ENCODE measurements at places on chromosomes 2 and 18.
A peak's percentile ranks its signal among the peaks of the same experiment; 100 is the strongest.

DNA sequence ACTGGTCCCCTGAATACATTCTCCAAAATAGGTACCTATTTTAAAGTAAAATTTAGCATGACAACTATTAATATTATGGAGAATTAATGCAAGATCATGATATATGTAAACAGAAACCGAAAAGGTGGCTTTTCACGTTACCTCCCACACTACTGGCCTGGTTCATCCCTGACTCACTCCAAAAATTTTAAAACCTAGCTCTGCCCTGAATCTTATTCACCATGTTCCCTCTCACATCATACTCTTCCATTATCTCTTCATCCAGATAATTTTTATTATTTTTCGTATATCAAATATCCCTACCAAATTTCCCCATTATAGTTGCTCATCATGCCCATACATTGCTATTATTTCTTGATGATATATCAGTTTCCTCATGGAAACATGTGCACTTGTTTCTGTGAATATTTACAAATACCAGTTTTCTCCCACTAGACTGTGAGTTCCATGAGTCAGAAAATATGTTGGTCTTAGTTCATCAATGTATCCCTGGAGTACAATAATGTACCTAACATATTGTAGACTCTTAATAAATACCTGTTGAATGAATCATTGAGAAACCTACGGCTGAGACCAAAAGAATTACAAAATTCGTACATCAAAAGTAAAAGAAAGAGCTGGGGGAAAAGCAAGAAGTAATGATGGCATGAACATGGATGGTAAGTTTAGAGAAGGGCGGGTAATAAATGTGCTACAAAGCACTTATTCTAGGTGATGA, 360.1 kb upstream of the CHAC2 start:
- peak; percentile 24 for DNase-seq

DNA sequence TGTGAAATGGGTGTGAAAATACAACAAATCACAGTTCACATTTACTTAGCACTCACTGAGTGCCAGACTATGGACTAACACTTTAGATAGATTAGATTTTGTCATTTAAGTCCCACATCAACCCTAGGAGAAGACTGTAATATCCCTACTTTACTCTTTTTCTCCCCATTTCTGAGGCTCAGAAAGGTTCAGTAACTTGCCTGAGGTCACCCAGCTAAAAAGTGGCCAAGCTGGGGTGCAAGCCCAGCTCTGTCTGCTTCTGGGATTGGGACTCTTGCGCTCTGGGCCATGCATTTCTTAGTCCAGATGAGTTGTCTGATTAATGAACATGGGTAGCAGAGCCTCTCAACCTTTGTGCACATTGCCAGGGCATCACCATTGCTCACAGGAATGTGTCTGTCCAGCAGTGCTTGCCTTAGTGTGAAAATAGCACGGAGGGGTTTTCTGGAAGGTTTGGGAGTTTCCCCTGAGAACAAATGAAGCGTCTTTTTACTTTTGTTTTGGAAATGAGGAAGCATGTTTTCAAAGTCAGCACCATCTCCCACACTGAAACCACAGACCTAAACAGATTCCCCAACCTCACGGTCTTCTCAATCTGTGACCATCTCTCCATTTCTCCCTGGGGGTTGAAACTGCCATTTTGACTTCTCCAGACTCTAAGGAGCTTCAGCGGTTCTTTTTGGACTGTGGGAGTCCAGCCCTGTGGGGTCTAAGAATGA, 31.9 kb downstream of the NRP2 start:
- DNase-seq, result peak; percentile 76

DNA sequence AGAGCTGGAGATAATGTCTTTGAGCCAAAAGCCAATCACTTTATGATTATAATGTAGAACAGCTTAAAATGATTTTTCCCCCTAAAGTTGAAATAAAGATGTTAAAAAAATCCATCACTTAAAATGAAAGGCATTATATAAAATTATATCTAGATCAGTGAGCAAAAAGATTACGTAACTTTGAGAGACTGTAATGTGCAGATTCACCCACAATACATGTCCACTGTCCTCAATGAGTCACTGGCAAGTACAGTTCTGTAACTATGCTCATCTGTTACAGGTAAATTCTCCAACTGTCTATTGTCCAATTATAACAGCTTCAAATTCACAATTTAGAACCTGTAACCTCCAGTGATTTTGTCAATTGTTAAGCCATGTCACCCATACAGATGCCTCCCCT, 19.0 kb downstream of the FAM161A start:
- peak; percentile 6 for DNase-seq

DNA sequence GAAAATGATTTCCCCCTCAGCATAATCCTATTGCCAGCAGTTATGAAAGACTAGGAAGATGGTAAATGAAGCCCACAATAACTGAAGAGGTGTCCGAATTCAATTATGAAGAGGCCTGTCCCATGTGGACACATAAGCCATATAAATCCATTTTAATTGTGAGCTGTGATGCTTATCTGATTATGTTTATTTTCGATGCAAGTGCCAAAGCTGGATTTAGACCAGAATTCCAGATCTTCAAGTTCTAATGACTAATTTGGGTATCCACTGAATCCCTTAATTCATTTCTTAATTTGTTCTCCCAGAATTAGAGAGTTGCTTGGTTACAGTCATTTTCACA, 24.5 kb downstream of the SPATS2L start:
- no peak for DNase-seq

GRCh38 chr2:65061910-65062339, 5.7 kb downstream of the CEP68 start:
- no peak for DNase-seq

DNA sequence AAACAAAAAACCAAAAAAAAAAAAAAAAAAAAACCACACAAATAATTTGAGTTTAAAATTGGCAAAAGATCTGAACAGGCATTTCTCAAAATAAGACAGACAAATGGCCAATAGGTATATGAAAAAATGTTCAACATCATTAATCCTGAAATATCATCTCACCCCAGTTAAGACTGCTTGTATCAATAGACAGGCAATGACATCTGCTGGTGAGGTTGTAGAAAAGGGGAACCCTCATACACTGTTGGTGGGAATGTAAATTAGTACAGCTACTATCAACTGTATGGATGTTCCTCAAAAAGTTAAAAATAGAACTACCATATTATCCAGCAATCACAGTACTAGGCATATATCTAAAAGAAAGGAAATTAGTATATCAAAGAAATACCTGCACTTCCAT, 523.1 kb downstream of the XIRP2 start:
- DNase-seq, result no peak

GRCh38 chr2:72926368-72926767, 9.0 kb downstream of the EMX1 start:
- DNase-seq, result no peak

DNA sequence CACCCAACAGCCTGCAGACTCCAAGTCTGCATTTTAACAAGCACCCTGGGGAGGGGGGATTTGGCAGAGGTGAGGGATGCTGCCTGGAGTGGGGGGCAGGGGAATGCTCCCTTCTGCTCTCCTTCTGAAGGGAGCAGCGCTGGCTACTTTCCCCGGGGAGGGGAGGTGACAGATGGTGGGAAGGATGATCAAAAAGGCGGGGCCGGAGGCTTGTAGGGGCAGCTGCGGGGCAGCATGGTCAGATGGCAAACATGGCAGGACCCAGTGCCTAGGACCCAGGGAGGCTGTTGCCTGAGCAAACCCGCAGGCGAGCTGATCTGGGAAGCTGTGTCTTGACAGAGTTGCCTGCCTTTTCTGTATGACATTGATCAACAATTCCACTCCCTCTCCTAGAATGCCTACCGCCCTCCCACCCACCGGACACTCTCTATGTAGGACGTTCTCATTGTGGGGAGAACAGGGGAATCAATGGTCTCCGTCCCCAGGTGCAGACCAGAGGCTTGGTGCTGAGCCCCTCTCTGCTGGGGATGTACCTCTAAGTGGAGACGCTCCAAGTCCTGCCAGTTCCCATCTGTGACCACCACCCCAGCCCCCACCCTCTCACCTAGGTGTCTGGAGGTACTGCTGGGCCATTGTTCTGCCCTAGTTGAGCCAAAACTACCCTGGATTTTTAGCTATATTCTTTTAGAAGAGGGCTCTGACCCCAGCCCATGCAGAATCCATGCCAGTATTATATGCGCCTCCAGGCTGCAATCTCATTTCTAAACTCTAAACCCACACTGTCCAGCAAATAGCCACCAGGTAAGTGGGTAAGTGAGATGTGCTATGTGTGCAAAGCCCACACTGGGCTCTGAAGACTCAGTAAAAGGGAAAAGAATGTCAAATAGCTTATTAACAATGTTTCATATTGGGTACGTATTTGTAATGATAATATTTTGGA, 89.7 kb upstream of the SEC11C start:
- DNase-seq, result no peak

- DNase-seq, result peak; percentile 87
Measured at GRCh38 chr2:207311316-207312005, 145.7 kb upstream of the KLF7 start.

DNA sequence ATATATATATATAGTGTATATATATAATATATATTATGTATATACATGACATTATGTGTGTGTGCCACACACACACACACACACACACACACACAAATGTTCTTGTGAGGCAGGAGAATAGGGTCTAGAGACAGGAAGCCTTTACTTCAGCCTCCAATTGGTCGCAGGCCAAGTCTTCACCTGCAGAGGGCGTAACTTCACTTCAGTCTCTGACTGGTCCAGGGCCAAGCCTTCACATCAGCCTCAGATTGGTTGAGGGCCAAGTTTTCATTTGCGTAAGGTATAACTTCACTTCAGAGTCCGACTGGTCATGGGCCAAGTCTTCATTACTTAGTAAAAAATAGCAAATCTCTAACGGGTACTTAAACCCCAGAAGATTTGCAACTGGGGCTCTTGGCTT, 13.2 kb upstream of the SS18 start:
- peak; percentile 12 for DNase-seq

- peak; percentile 23 for DNase-seq
Measured at GRCh38 chr2:1656326-1656960, 87.9 kb downstream of the PXDN start.

GRCh38 chr2:199206536-199206935, 251.2 kb downstream of the SATB2 start:
- no peak for DNase-seq

- no peak for DNase-seq
Measured at GRCh38 chr2:3432693-3433338, 53.3 kb downstream of the TRAPPC12 start.

- no peak for DNase-seq
Measured at GRCh38 chr2:218432676-218433365, 13.9 kb downstream of the VIL1 start.

DNA sequence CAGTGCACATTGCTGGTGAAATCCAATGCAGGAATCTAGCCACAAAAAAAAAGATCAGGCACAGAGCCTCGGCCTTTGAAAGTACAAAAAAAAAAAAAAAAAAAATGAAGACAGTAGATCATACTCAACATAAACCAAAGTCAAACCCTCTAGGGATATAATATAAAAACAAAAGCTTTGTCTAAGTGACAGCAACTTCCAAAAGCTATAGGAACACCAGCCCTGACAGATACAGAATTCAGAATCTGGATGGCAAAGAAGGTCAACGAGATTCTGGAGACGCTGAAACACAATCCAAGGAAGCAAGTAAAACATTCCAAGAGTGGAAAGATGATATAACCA, 54.0 kb upstream of the SCN1A start:
- DNase-seq, result no peak

DNA sequence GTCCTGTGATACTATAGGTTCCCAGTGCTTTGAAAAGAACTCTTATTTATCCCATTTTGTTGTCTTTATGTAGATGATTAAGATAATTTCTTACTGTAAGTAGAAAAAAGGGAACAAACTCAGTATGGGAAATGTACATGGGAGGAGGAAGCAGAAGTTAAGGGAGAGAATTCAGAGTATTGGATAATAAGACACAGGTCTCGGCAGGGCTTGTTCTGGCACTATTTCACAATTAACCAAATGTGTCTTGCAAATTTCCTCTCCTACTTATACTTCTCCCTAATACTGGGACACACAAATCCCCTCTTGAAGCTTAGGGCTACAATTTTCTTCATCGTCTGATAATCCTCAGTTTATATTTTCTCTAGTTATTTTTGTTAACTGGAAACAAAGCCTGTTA, 744.0 kb downstream of the ADCYAP1 start:
- DNase-seq, result no peak

- peak; percentile 26 for DNase-seq
Measured at GRCh38 chr18:25136416-25137196, 215.4 kb downstream of the ZNF521 start.

DNA sequence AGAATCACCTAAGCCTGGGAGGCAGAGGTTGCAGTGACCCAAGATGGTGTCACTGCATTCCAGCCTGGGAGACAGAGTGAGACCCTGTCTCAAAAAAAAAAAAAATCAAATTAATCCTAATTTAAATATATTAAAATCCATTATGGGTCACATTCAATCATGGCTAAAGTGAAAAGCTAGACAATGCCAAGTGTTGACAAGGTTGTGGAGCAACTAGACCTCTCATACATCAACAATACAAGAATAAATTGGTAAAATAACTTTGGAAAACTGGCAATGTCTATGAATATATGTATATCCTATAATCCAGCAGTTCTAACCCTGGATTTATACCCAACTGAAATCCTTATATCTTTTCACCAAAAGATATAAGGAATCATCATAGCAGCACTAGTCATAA, 23.4 kb upstream of the ATL2 start:
- no peak for DNase-seq

- DNase-seq, result no peak
Measured at GRCh38 chr2:24576617-24577016, 85.6 kb downstream of the NCOA1 start.
